Activated T-cell treated with anti-CD3 and anti-CD28 coated beads, Interleukin-2, amount 50 U/mL, for 72 hours (primary cell): ENCODE measurements at places on chromosomes 4 and X. TPM values are rescaled to one million over a fixed set of nuclear protein-coding genes. Genes with fewer than 3 reads are reported as not detected.

ZAR1 gene
- total RNA-seq, result not detected

PF4V1 gene
- not detected for total RNA-seq

GRCh38 chr4:5517372-5517771 lies 191.0 kb downstream of the EVC2 start:
- no peaks in the 10 kb centered on the region for H3K27me3 ChIP-seq
- H3K27ac ChIP-seq, result no peak overlapping the region
- H3K4me3 ChIP-seq, result no peak overlapping the region

GRCh38 chr4:1986578-1987210 lies 22.1 kb downstream of the NELFA start:
- H3K27ac ChIP-seq, result no peak overlapping the region
- peaks cover 7% of the 10 kb centered on the region for H3K36me3 ChIP-seq
- H3K27me3 ChIP-seq, result no peaks in the 10 kb centered on the region
- DNase-seq, result no peak
- H3K4me3 ChIP-seq, result no peak overlapping the region
- H3K4me1 ChIP-seq, result no peaks in the 10 kb centered on the region

GRCh38 chrX:113770071-113770470 lies 813.8 kb upstream of the HTR2C start:
- H3K27ac ChIP-seq, result no peak overlapping the region
- H3K4me3 ChIP-seq, result no peak overlapping the region
- no peaks in the 10 kb centered on the region for H3K4me1 ChIP-seq
- DNase-seq, result no peak
- no peaks in the 10 kb centered on the region for H3K36me3 ChIP-seq
- H3K27me3 ChIP-seq, result peaks cover 15% of the 10 kb centered on the region

DNA sequence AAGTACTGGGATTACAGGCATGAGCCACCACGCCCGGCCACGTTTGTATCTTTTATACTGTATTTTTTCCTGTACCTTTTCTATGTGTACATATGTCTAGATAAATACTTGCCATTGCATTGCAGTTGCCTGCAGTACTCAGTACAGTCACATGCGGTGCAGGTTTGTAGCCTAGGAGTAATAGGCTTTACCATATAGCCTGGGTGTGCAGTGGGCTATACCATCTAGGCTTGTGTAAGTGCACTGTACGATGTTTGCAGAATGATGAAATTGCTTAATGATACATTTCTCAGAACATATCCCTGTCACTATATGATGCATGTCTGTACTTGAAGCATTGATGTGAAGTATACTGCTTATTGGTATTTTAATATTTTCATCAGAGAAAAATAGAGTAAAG lies 115.4 kb upstream of the PUDP start:
- H3K36me3 ChIP-seq, result no peaks in the 10 kb centered on the region
- no peaks in the 10 kb centered on the region for H3K27me3 ChIP-seq
- DNase-seq, result no peak
- H3K4me1 ChIP-seq, result no peaks in the 10 kb centered on the region
- H3K4me3 ChIP-seq, result no peak overlapping the region

ALAS2 gene
- not detected for total RNA-seq

COL25A1 gene
- 0.14 TPM for total RNA-seq

GRCh38 chr4:109146499-109146898 lies 156.0 kb downstream of the COL25A1 start:
- H3K4me3 ChIP-seq, result no peak overlapping the region
- peaks cover 7% of the 10 kb centered on the region for H3K27me3 ChIP-seq
- DNase-seq, result no peak
- no peaks in the 10 kb centered on the region for H3K36me3 ChIP-seq
- no peak overlapping the region for H3K27ac ChIP-seq
- no peaks in the 10 kb centered on the region for H3K4me1 ChIP-seq

DNA sequence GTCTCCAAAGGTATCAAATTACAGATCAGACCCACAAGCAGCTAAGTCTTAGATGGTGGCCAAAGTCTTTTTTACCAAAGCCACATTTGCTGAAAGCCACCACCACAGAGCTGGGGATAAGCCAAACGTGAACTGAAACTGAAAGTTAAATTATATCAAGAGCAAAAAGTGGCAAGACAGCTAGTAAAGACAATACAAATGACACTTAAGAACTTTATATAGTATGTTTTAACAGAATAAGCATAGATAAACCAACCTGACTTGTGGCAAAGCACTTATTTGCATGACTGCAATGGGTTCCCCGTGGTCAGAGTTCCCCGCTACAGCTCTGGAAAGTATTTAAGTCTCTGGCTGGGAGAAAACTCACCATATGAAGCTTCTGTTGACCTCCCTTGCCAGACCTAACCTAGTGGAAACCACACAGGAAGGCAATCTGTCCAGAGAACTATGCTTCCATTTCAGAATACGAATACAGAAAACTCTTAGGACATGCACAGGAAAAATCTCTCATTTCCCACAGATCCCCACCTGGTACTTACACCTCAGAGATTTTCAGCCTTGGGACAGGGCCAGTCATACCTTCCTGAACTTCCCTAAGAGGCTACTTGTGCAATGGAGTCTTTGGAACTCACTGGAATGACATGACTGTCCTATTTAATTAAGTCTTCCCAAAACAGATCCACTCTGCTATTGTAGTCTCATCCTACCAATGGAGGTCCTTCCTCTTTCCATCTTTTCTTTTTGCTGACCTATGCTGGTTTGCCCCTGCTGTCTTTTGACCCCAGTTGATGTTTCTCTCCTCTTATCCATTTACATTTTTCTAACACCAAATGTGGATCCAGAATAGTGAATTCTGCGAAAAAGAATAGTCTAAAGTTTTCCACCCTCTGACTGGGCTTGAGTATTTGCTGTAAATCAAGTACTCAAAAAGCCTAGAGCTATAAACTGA lies 225.1 kb downstream of the NR3C2 start:
- no peaks in the 10 kb centered on the region for H3K27me3 ChIP-seq
- H3K4me3 ChIP-seq, result peak overlapping the region; percentile 72
- peak overlapping the region; percentile 87 for H3K27ac ChIP-seq
- H3K4me1 ChIP-seq, result peaks cover 24% of the 10 kb centered on the region
- H3K36me3 ChIP-seq, result peaks cover 3% of the 10 kb centered on the region

- H3K4me3 ChIP-seq, result no peak overlapping the region
- H3K36me3 ChIP-seq, result no peaks in the 10 kb centered on the region
- H3K27ac ChIP-seq, result peak overlapping the region; percentile 90
Observed at GRCh38 chrX:43643201-43643600, 12.9 kb upstream of the MAOA start.

DNA sequence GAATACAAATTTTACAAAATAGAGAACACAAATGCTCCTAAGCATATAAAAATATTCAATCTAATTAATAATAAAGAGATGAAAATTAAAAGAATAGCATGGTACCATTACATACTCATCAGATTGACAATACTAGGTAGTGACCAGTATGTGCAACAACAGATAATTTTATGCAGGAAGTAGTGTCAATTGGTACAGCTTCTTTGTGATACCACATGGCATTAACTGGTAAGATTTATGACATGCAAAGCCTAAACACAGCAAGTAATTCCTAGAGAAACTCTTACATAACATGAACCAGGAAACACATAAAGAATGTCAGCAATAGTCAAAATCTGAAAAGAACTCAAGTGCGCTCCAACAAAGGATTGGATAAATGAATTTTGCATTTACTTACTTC lies 26.3 kb downstream of the CXCL2 start:
- peaks cover 4% of the 10 kb centered on the region for H3K27me3 ChIP-seq
- no peaks in the 10 kb centered on the region for H3K36me3 ChIP-seq
- no peak overlapping the region for H3K4me3 ChIP-seq
- no peak overlapping the region for H3K27ac ChIP-seq

DNA sequence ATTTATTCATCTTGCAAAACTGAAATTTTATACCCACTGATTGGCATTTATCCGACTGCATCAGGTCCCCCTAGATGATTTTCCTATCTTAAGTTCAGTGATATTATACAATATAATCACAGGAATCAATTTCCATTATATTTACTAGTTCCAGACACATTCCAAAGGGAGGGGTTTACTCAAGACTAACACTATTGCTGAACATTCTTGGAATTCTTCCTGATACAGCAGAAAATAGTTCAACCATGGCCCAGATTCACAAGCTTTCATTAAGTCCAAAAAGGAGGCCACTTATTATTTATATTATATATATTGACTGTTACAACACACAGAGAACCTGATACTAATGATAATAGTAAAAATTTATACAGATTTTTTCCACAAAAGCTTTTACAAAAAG lies 2353.6 kb downstream of the PCDH7 start:
- no peak overlapping the region for H3K27ac ChIP-seq
- H3K36me3 ChIP-seq, result peaks cover 3% of the 10 kb centered on the region

GRCh38 chrX:137574784-137575293 lies 8.9 kb downstream of the ZIC3 start:
- H3K27ac ChIP-seq, result no peak overlapping the region
- H3K4me1 ChIP-seq, result no peaks in the 10 kb centered on the region
- H3K27me3 ChIP-seq, result peaks cover 70% of the 10 kb centered on the region
- H3K36me3 ChIP-seq, result no peaks in the 10 kb centered on the region
- no peak overlapping the region for H3K4me3 ChIP-seq
- DNase-seq, result no peak

LPAR4 gene
- not detected for total RNA-seq

DDIT4L gene
- 0.72 TPM for total RNA-seq

- no peak overlapping the region for H3K4me3 ChIP-seq
- H3K27me3 ChIP-seq, result no peaks in the 10 kb centered on the region
- no peaks in the 10 kb centered on the region for H3K36me3 ChIP-seq
Observed at GRCh38 chr4:75340561-75340960, 173.6 kb downstream of the RCHY1 start.

CABS1 gene
- total RNA-seq, result not detected

DNA sequence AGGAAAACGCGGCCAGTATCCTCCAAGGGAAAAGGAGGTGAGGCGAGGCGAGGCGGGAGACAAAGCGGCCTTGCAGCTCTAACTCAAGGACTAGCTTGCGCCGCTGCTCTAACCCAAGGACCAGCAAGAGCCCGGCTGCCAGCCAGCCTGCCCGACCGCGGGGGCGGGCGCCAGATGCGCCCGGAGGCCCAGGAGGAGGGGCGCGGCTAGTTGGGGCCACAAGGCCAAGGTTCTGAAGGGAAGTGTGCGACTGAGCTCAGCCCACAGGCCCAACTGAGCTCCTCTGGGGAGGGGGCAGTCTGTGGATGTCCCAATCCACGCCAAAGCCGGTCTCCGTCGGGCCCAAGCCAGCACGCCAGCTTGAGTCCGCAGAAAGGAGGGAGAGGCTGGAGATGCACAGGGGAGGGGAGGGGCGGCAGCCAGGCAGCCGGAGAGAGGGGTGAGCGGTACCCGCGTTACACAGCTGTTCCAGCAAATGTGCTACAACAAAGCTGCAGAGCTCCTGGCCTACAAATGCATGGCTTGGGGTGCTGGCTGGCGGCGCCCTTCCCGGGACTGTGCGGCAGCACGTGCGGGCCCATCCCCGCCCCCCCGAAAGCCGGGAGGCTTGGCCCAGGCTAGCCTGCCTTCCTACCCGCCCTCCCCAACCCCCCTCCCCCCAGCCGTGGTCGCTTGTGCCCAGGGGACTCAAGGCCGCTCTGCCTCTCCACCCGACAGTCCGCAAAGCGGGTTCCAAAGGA lies 637 bp downstream of the AMER1 start:
- H3K4me1 ChIP-seq, result peaks cover 15% of the 10 kb centered on the region
- no peak overlapping the region for H3K27ac ChIP-seq

- H3K27ac ChIP-seq, result no peak overlapping the region
- no peaks in the 10 kb centered on the region for H3K27me3 ChIP-seq
- H3K36me3 ChIP-seq, result no peaks in the 10 kb centered on the region
- H3K4me1 ChIP-seq, result peaks cover 8% of the 10 kb centered on the region
- H3K4me3 ChIP-seq, result no peak overlapping the region
- DNase-seq, result no peak
Observed at GRCh38 chr4:138897811-138898226, 117.8 kb upstream of the NOCT start.

DNA sequence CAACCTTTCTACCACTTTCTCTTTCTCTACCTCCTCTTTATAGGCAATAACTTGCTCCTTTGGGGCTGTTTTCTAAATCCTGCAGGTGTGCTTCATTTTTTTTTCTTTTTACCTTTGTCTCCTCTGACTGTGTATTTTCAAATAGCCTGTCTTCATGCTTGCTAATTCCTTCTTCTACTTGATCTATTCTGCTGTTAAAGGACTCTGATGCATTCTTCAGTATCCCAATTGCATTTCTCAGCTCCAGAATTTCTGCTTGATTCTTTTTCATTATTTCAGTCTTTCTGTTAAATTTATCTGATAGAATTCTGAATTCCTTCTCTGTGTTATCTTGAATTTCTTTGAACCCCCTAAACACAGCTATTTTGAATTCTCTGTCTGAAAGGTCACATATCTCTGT lies 67.7 kb upstream of the IL2 start:
- DNase-seq, result no peak
- no peak overlapping the region for H3K27ac ChIP-seq
- no peak overlapping the region for H3K4me3 ChIP-seq
- peaks cover 27% of the 10 kb centered on the region for H3K36me3 ChIP-seq
- H3K27me3 ChIP-seq, result peaks cover 18% of the 10 kb centered on the region
